ENCODE measurements at places on chromosomes 2 and 18. TPM values are rescaled to one million over a fixed set of nuclear protein-coding genes. Genes with fewer than 3 reads are reported as not detected.

Gene C2orf78
- not detected for total RNA-seq

Gene MYCN
- total RNA-seq = 25.7 TPM

Gene SAP130
- total RNA-seq = 11.2 TPM

Gene MC4R
- not detected for total RNA-seq

Gene YWHAQ
- 263 TPM for total RNA-seq

Gene UGT1A7
- total RNA-seq = not detected

Gene AGBL5
- 31.6 TPM for total RNA-seq

Gene TMEM17
- total RNA-seq = 4.3 TPM

Gene SLC9A4
- 12.9 TPM for total RNA-seq

Gene ELMOD3
- total RNA-seq = 25.7 TPM

Gene UGP2
- 87.3 TPM for total RNA-seq

Gene LBX2
- 1.1 TPM for total RNA-seq

Gene MAL
- total RNA-seq = 217 TPM

Gene CIDEA
- total RNA-seq = 0.64 TPM

Gene MDH1B
- total RNA-seq = 7.0 TPM

Gene LRRC30
- total RNA-seq = 6.4 TPM

Gene RAB17
- 10.6 TPM for total RNA-seq

Gene IFIH1
- 7.6 TPM for total RNA-seq

Gene MEP1B
- total RNA-seq = not detected

Gene CPLX4
- not detected for total RNA-seq

Gene POTEI
- 0.06 TPM for total RNA-seq

Gene ME2
- 30.4 TPM for total RNA-seq

Gene LYPD6B
- total RNA-seq = 13.0 TPM

Gene ITPRID2
- total RNA-seq = 196 TPM

Gene TCF23
- 0.35 TPM for total RNA-seq

Gene RAD51AP2
- total RNA-seq = 0.12 TPM

Gene EVX2
- total RNA-seq = not detected

Gene GALNT5
- 0.70 TPM for total RNA-seq

Gene COBLL1
- 138 TPM for total RNA-seq

Gene IKZF2
- 13.5 TPM for total RNA-seq

Gene EML6
- 21.1 TPM for total RNA-seq

Gene MALL
- 11.5 TPM for total RNA-seq

Gene SRD5A2
- total RNA-seq = 0.06 TPM

Gene DTNA
- total RNA-seq = 23.8 TPM

Gene LCT
- total RNA-seq = 0.06 TPM

Gene SULT1C4
- 55.4 TPM for total RNA-seq

Gene CELF4
- total RNA-seq = 4.3 TPM
